ENCODE measurements at places on chromosomes 2 and 18.

DNA sequence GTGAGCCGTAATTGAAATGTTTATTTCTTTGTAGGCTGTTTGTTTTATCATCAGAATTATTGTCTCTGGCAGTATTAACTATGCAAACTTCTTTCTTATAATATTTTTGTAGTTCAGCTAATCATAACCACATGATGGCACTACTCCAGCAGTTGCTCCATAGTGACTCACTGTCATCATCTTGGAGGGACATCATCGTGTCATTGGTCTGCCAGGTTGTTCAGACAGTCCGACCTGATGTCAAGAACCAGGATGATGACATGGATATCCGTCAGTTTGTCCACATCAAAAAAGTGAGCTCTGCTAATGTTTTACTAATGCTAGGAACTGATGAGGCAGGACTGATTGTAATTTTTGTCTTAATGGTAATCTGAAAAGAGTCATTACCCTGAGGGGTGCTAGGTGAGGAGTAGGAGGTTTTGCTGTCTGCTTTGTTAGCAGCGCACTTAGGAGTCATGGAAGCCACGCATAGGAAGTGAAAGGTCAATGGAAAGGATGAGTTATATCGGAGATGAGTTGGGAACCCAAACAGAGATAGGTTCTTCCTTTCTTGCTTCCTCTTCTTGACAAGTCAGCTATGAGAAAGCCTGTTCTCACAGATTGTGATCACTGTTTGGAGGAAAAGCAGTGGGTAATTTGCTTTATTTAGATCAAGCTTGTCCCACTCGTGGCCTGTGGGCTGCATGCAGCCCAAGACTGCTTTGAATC, 49.2 kb downstream of the PIKFYVE start:
- no peak for DNase-seq

GRCh38 chr2:197889041-197889440, 84.6 kb downstream of the PLCL1 start:
- DNase-seq: no peak

- no peak for DNase-seq
These were observed 54.1 kb upstream of the EPB41L5 start for GRCh38 chr2:119958670-119959268.

DNA sequence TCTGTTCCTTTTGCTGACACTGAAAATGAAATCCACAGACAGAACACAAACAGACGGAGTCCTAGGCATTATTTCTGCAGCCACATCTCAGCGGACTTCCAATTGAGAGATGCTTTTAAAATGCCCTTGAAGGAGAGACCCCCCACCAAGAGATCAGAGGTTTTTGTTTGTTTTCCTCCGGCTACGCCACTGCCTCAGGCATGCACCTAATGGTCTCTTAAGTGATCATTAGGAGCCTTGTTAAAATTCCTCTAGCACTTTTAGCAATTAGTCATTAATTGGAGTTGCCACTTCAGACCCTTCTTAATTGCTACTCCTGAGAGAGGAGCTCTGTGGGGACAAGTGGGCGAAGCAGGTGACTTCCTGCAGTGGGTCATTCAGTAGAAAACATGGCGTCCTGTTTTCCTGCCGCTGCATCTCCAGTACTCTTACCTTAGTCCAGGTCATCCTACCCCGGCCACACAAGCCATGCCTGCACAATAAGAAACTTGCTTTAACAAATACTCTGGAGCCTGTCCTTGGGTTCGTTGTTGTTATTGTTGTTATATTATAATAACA, 257.7 kb upstream of the CHAC2 start:
- no peak for DNase-seq

GRCh38 chr2:148832637-148833036, 42.4 kb upstream of the KIF5C start:
- no peak for DNase-seq

GRCh38 chr2:222423632-222424275, 589 bp upstream of the SGPP2 start:
- DNase-seq: peak; percentile 69

DNA sequence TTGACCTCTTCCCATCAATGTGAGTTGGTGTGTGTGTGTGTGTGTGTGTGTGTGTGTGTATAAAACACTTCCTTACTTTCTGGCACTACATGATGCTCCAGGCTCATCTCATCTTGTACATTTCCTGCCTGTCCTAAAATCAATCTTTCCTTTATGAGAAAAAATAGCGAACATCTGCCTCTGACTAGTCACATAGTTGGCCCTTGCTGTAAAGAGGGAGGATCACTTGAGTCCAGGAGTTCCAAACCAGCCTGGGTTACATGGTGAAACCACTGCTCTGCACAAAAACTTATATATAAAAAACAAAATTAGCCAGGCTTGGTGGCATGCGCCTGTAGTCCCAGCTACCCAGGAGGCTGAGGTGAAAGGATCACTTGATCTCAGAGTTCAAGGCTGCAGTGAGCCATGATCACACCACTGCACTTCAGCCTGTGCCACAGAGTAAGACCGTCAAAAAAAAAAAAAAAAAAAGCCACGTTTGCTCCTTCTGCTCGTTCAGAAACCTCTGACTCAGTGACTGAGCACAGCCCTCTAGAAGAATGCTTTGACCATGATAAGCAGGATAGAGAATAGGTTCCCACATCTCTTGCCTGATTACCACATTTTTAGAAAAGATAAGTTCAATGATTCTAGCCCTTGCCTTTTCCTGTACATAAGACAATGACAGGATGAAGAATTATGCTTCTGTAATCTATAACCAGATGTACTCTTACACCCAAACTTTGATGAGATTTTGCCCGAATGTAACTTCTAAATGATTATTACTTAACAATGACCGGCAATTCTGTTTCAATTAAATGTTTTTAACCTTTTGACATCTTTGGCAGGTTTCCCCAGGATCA, 45.2 kb upstream of the ST3GAL5 start:
- DNase-seq: no peak

DNA sequence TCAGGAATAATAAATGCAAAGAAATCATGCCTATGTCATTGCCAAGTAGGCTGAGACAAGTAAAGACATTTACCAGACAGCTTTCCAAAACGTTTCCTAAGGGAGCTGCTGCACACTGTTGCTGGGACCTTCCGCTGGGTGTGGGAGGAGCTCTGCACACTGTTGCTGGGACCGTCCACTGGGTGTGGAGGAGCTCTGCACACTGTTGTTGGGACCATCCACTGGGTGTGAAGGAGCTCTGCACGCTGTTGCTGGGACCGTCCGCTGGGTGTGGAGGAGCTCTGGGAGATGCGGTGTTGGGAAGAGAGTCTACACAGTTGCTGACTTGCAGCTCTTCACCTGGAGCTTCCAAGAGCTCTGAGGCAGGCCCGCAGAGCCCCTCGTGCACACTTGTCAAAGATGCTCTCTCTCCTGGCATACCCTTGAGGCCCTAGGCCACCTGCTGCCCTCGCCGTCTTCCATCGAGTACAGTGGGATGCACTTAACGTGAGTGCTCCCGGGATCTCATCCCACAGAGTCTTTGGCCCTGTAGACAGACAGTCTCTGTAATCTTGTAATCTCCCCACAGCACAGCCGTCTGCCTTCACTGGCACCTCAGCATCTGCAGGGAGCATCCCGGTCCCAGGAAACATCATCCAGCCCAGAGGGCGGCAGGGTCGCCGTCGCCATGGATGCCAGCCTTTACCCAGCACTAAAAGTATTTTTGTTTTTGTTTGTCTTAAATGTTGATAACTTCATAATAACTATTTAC, 51.4 kb downstream of the TRAPPC12 start:
- no peak for DNase-seq

DNA sequence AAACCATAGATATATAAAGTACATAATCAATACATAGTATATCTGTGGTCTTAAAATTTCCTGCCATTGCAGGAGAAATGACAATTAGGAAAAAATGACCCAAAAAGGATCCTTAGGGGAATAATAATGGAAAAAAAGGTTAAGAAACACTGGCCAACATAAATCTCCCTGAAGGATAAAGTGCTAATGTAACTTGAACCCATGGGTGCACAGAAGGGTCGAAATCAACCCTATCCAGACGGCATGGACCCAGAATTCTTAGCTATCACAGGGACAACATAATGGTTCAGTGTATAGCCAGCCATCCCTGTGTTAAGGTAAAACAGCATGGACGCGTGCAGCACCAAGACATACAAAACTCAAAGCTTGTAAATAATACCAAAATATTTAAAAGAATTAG, 150.8 kb downstream of the DYM start:
- no peak for DNase-seq

DNA sequence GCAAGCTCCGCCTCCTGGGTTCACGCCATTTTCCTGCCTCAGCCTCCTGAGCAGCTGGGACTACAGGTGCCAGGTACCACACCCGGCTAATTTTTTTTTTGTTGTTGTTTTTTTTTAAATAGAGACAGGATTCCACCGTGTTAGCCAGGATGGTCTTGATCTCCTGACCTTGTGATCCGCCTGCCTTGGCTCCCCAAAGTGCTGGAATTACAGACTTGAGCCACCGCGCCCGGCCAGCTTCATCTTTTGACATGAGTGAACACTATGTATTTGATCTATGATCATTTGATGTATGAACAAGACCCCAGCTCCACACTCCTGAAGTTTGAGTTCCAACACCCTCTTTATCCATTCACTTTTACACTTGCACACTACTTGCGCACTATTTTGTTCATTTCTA, 43.4 kb upstream of the LPIN2 start:
- peak; percentile 22 for DNase-seq

GRCh38 chr2:129281791-129282530, 697.5 kb upstream of the RAB6C start:
- DNase-seq: no peak

DNA sequence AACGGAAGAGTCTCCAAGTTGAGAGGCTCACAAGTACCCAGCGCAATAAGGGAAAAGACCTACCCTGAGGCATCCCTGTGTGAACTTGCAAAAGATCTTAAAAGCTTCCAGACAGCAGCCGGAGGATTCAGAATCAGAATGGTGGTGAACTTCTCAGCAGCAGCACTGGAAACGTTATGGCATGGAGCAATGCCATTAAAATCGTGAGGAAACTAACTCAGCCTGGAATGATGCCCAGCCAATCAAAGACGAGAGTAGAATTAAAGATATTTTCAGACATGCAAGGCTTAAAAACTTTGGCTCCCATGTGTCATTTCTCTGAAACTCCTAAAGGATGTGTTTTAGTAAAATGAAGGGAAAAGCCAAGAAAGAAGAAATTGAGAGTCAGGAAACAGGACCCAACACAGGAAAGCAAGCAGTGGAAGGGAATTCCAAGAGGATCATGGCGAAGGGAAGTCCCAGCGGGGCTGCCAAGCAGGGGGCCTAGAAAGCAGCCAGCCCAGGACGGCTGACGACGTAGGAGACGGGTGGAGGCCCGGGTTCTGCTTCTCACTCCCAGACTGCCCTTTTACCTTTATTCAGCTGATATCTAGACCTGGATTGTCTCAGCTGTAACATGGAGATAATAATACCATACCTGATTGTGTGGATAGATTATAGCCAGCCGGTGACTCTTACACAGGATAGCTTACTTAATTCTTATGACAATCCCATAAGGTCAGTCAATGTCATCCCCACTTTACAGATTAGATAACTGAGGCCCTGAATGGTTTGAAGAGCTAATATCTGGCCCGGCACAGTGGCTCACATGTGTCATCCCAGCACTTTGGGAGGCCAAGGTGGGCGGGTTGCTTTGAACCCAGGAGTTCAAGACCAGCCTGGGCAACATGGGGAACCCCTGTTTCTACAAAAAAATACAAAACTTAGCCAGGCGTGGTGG, 92.8 kb downstream of the ASAP2 start:
- DNase-seq: no peak

GRCh38 chr2:17643031-17643615, 102.6 kb downstream of the VSNL1 start:
- no peak for DNase-seq

DNA sequence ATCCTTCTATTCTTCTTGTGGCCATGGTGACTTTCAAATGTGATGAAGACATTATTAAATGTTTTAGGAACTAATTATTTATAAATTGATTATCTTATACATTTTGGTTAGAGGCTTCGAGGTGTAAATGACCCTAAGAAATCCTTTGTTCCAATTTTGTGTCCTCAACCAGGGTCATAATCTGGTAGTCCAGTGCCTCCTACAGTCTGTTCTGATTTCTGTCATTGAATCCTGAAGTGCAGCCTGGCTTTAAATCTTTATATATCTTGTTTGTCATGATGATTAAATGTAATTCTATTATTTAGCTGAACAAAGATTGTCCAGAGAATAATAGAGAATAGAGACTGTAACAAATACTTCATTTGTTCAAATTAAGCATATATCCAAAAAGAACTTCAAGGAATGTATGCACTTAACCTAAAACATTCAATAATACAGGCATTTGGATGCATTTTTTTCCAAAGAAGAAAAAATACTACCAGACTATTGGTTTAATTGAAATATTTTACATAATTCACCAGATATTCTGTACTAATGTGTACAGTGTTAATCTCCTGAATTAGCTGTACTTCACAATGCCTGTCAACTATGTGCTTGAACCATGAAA, 89.8 kb downstream of the PRPF40A start:
- DNase-seq: no peak

DNA sequence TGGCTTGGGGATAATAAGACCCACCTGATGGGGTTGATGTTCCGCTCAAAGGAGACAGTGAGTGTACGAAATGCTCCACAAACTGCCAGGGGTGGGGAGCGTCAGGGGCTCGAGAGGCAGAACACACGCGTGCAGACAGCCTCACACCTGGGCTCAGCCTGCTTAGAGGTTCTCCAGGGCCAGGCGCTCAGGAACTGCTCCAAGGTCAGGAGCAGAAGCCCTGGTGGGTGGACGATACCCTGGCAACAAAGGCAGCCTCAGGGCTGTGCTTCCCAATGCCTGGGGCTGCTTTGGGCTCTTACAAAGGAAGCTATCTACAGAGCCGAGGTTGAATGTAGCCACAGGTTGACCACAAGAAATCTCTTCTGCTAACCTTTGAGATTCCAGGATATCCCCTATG, 114.4 kb downstream of the CLIP4 start:
- DNase-seq: no peak

- DNase-seq: peak; percentile 73
These were observed 11.6 kb downstream of the CD28 start for GRCh38 chr2:203718087-203718486.

DNA sequence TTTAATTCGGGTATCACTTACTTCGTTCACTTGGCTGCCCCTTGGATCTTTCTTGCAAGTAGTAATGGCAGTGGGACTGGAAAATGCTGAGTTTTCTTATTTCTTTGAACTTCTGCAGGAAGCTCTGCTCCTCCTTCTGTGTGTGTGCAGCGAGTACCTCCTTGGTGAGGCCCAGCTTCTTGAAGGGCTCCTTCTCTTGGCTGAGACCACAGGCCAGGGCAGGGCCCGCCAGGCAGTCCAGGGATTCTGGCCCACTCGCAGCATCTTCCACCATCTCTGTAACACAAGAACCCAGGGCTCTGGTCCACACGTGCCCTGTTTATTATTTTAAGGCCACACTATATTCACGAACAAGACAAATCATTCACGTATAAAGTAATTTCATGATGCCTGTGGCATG, 15.8 kb upstream of the HES6 start:
- DNase-seq: no peak

GRCh38 chr2:52537588-52537987, 1230.0 kb upstream of the CHAC2 start:
- DNase-seq: no peak

DNA sequence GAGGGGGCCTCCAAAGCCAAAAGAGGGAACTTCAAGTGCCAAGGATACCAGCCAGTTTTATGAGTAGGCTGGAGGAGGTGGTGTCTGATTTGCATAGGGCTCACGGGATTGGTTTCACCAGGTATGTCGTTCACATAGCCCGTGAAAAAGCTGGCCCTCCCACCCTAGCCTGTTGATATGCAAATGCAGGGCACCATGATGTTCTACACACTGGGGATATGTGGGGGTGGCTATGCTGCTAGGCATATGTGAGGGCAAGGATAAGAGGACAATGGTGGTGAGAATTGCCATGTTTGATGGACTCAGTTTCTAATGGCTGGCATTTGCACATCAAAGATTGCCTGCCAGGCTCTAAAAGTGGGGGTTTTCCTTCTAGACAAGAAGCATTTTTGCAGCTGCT, 378.6 kb downstream of the DPP10 start:
- DNase-seq: no peak
